ENCODE measurements at places on chromosomes 6 and 20.

DNA sequence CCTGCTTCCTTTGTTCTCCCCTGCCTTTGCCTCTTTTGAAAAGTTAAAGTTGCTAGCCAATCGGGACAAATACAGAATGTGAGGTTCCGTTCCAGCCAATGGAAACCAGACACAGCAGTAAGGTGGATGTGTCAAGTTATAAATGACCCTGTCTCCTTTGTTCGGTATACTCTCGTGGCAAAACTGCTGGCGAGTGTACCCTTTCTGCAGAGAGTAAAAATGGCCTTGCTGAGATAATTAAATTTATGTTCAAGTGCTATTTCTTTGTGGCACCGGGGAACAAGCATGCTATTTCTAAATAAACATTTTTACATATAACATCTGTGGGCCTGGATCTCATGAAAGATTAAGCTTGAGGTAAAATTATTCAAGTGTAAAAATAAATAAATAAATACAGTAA lies 50.2 kb downstream of the RARS2 start:
- no peak for DNase-seq

- DNase-seq = no peak
Measured at GRCh38 chr6:22954749-22955385, 385.5 kb downstream of the HDGFL1 start.

- no peak for DNase-seq
Measured at GRCh38 chr6:131419702-131420101, 153.3 kb upstream of the ARG1 start.

GRCh38 chr20:8221887-8222419 lies 89.9 kb downstream of the PLCB1 start:
- no peak for DNase-seq

DNA sequence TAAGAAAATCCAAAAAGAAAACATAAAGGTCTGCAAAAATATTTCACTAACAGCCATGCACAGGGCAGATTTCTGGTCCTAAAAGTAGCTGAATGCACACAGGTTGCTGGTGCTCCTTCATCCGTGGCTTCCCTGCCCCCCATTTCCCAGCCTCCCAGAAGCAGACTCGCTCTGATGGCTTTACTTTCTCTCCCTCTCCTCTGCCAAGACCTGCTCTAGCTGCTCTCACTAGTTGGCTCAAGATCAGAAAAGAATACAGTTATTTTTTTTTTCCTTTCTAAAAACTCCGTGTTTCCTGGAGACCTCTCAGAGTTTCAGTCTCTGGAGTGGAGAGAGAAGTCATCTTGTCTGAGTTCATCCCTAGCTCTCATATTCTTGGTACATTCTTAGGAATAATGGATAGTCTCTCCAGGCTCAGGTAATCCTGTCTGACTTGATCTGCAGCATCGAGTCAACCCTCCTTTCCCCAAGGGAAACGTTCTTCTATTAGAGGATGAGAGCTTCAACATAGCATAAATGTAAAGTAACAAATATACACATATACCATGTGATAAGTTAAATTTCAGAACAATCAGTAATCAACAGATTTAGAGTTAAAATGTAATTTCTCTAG lies 214.2 kb downstream of the TBC1D7 start:
- DNase-seq = no peak

GRCh38 chr20:43666376-43667328 lies at the start of gene MYBL2:
Gene MYBL2, plus strand, starts transcription at chr20:43667114. Its CDS starts 170 bp downstream, at chr20:43667284.
- no peak for DNase-seq

All from activated naive CD8-positive, alpha-beta T cell treated with anti-CD3 and anti-CD28 coated beads, Interleukin-2, amount 50 U/mL, for 16 hours (primary cell).